ENCODE measurements at places on chromosomes 6 and 20.

DNA sequence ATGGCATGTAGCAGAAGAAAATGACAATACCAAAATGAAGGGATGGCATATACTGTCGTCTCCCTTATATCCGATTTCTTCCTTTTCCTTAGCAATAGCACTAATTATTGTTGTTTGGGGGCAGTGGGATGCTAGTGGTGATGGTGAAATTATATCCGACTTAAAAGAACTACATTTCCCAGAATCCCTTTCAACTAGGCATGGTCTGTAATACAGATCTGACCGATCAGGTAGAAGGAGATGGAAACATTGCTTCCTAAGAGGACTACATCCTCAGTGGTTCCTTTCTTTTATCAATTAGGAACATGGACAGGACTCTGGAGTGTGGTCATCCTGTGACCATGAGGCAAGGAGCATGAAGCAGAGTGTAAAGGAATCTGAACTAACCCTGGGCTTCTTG is 532.6 kb downstream of the CBLN4 start:
- peak; percentile 54 for DNase-seq

GRCh38 chr20:10783707-10784553 is 110.1 kb upstream of the JAG1 start:
- peak; percentile 58 for DNase-seq

DNA sequence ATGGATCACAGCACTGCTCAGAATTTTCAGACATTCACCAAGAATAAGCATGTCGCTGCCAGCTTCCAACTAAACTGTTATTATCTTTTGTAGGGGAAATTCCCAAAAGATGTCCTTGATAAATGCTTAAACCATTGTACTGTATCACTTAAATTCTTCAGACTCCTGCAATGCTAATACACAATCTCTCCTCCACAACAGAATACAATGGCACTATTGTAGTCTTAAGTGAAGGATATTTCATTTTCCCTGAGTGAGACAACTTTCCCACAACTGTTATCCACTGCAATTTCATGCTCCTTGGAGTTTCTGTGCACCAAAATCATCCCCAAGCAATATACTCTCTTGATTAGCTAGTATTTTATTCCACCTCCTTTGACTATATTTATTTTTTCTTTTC is 189.7 kb downstream of the COL9A1 start:
- no peak for DNase-seq

- no peak for DNase-seq
Observed at GRCh38 chr6:157428427-157429202, 47.6 kb downstream of the ZDHHC14 start.

DNA sequence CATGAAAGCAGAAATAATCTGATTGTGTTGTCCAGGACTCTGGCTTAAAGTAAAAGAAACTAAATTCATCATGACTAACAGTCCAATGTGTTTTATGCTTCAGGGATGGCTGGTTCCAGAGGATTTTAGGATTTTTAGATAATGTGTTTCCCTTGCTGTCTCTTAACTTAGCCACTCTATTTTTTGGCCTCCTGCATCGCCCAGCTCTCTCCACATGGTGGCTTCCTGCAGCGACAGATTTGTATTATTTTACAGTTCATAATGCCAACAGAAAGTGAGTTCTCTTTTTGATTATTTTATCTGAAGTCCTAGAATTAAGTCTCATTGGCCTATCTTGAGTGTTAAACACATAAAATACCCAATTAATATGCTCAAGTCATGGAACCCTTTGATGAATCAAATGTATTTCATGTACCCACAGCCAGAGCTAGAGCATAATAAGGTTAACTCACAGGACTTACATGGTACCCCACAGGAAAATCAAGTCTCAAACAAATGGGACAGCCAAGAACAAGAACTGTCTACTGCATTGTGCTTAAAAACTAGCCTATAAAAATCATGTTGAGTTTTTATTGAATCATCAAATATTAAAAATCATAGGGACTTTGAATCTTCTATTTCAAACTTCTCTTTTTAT is 582.5 kb downstream of the DOK5 start:
- no peak for DNase-seq

DNA sequence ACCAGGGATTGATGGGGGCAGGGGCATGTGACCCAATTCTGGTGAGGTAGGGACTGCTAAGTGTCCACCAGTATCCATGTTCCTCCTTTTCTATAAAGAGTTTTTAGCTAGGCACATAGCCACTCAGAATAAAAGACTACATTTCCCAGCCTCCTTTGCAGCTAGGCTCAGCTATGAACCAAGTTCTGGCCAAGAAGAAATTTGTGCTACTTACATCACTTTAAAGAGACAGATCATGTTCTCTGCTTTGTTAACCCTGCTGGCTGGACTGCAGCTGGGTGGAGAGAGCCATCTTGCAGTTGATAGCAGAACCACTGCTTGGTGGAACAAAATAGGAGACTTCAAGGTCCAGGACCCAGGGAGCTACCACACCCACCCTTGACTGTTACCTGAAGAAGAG is 5.3 kb upstream of the CCM2L start:
- DNase-seq, result no peak

GRCh38 chr6:34466242-34467185 is 638 bp downstream of the PACSIN1 start:
- no peak for DNase-seq

GRCh38 chr6:158909938-158910337 is 90.1 kb downstream of the RSPH3 start:
- peak; percentile 34 for DNase-seq

- no peak for DNase-seq
Observed at GRCh38 chr20:51184289-51184688, 161.4 kb upstream of the KCNG1 start.

DNA sequence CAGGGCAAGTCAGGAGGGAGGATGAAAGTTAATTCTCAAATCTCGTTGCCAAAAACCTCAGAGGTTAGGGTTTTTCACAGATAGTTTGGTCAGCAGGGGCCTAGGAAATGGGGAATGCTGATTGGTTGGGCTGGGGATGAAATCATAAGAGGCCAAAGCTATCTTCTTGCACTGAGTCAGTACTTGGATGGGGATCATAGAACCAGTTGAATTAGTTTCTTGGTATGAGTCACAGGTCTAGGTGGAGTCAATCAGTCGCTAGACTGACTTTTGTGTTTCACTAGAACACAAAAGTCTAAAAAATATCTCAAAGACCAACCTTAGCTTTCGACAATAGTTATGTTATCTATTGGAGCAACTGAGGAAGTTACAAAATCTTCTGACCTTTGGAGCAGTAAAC is 368.5 kb downstream of the TBC1D32 start:
- no peak for DNase-seq

DNA sequence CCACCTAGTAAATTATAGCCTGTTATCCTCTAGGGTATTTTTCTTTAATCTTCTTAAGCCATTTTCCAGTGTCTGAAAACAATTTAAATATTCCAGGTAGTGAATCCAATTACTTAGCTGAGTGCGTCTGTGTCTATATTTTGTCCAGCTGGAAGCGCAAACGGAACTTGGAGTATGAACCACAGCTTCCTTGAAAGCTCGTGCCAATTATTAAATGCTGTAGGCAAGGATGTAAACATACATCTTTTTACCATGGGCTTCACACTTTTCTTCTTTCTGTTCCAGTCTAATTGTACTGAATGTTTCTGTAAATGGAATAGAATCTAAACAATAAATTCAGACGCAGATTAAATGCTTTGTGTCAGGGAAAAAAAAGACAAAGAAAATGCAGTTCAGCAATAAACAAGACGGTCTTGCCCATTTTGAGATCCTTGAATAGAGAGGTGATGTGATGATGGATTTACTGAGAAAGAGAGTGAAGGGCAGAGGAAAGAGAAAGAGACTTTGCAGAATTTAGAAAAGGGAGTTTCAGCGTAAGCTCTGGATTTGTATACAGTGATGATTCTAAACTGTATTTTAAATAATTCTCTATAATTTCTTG is 1.9 kb downstream of the PLCB1 start:
- peak; percentile 29 for DNase-seq

DNA sequence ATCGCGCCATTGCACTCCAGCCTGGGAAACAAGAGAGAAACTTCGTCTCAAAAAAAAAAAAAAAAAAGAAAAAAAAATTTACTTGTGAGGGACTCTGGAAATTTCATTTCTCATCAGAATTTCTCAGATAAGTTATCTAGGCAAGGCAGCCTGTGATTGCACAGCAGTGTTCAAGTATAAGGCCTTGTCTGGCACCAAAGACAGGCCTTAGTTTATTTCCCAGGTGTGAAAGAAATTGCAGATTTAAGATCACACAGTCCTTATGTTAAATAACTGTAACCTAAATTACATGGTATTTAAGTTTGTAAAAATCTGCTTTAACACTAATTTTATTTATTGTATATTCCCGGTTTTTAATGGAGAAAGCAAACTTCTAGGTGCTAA is 34.8 kb downstream of the HFE start:
- no peak for DNase-seq

DNA sequence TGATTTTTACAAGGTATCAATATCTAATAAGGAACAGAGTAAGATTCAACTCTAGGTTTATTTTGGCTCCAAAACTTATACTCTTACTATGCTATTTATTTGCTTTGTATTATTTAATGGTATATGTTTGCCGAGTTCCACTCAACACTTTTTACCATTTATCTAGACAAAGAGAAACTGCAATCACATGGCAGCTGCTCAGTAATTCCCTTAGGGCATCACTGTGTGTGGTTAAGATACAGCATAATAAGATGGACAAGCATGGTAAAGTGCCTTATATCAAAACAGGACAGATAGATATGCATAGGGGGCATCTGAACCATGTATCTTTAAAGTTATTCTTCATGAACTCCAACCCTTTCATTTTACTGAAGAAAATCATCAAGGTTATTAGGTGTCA is 483.0 kb upstream of the ID4 start:
- DNase-seq, result no peak

DNA sequence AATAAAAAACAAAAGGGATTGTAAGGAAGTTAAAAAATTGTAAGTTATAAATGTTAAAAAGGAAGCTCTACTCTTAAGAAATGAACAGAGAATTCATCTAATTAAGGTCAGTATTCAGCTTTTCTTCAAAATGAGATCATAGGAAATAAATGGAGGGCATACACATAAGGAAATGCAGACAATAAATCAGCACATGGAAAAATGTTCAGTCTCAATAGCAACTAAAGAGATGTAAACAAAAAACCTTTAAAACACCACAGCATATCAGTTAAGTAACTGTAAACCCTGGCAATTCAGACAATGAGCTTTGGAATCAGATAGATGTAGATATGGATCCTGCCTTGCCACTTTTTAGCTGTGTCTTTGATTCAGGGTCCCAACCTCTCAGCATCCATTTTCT is 24.0 kb upstream of the CLIC5 start:
- DNase-seq, result no peak

DNA sequence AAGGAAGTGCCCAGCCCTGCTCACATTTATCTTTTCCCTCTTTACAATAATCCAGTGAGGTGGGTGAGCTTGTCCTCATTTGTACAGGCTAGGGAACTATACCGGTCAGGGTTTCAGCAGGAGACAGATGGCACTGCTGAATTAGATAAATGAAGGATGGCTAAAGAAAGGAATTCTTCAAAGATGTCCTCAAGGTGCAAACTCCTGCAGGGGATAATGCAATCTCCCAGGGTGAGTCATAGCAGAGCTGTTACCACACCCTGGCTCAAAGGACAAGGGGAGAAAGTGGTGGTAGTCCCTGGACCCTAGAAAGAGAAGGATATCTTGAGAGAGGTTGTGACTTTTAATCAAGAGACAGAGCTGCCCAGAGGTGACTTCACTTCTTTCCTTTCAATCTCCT is 66.7 kb downstream of the RFPL4B start:
- no peak for DNase-seq

DNA sequence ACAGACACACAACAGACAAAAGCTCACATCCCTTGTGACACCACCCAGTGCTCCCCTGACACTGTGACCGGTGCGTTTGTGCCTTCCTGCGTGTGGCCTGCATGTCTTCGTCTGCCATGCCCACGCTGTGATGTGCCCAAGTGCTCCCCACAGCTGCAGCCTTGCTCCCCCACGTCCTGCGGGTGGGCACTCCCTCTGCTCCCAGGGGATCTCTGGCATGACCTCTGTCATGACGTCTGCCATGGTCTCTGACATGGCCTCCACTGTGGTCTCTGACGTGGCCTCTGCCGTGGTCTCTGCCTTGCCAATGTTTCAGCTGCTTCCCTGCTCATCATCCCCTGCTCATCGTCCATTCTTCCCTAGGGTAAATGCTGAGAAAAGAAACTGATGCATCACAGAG is 200.9 kb downstream of the DLL1 start:
- no peak for DNase-seq

- no peak for DNase-seq
Observed at GRCh38 chr6:143227675-143228074, 167.0 kb downstream of the AIG1 start.

DNA sequence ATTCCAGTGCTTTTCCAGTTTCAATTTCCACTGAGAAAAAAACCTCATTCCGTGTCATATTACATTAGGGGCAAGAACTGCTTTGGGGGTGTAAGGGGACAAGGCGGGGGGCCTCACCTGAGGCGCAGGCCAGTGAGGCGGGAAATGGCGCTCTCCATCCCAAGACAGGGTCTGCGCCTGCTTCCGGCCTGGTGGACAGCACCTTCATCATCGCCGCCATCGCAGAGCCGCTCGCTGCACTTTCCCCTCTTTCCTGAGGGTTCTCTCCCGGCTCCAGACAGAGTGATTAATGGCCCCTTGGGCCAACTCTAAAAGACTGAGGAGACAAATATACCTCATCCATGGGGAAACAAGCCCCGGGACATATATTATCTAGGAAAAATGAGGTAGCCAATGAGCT is 270.0 kb upstream of the SOX4 start:
- DNase-seq, result no peak

- no peak for DNase-seq
Observed at GRCh38 chr6:43129434-43130194, 41.5 kb upstream of the SRF start.

GRCh38 chr6:28311139-28311823 is 24.7 kb downstream of the ZSCAN31 start:
- DNase-seq, result no peak

- no peak for DNase-seq
Observed at GRCh38 chr20:36794116-36794474, 20.5 kb upstream of the DSN1 start.

DNA sequence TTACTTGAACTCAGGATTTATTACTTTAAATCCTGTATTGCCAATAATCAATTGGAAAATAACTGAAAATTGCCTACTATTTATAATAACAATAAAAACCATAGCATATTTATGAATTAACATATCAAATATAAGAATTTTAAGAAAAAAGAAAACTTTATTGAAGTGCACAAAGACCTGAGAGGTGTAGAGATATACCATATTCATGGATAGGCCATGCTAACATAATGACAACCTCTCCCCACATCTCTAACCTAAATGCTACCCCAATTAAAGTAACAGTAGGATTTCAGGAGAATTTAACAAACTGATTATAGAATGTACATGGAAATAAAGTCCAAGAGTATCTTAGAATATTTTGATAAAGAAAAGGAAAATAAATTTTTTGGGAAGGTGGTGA is 5.1 kb upstream of the HLA-DMB start:
- DNase-seq, result no peak

GRCh38 chr20:43846516-43846905 is 68.1 kb upstream of the TOX2 start:
- no peak for DNase-seq

- no peak for DNase-seq
Observed at GRCh38 chr6:138331444-138331843, 46.3 kb upstream of the SMIM28 start.

- no peak for DNase-seq
Observed at GRCh38 chr6:31037169-31037568, 26.9 kb downstream of the MUC22 start.

All from brain (organoid and tissue), 16 donors.